ENCODE measurements at places on chromosomes 11 and 22.
A peak's percentile ranks its signal among the peaks of the same experiment; 100 is the strongest.

DNA sequence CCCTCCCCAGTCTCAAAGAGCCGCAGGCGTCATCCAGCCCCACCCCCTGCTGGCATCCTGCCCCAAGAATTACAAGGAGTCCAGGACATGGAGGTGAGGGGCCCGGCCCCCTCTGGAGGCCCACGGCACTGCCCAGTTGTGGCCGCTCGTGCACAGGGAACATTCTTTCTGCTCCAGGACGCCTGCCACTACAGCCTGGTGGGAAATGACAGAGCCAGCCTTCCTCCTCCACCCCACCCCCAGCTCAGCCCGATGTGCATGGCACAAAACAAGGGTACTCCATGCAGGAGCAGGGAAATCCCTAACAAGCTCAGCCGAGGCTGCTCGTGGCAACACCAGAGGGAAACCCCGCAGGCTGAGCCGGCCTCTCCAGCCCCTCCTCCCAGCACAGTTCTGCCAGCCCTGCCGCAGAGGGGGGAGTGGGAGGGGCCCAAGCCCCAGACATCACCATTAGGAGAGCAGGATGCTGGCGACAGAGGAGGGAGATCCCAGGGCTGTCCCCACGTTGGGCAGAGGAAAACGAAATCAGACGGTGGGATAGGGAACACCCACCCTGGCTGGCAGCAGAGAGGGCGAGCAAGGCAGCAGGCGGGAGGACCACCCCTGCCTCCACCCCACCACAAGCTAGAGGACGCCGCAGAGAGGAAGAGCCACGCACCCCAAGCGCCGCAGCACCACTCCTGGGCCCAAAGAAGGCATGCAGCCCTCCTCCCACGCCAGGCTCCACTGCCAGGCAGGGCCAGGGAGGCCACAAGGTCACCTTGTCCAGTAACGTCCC is 10.0 kb downstream of the IGSF9B start:
- H3K4me3 ChIP-seq = no peak overlapping the region
- no peaks in the 10 kb centered on the region for H3K4me1 ChIP-seq
- H3K36me3 ChIP-seq = no peaks in the 10 kb centered on the region
- H3K27ac ChIP-seq = no peak overlapping the region
- H3K27me3 ChIP-seq = peaks cover 18% of the 10 kb centered on the region
- no peak for DNase-seq

DNA sequence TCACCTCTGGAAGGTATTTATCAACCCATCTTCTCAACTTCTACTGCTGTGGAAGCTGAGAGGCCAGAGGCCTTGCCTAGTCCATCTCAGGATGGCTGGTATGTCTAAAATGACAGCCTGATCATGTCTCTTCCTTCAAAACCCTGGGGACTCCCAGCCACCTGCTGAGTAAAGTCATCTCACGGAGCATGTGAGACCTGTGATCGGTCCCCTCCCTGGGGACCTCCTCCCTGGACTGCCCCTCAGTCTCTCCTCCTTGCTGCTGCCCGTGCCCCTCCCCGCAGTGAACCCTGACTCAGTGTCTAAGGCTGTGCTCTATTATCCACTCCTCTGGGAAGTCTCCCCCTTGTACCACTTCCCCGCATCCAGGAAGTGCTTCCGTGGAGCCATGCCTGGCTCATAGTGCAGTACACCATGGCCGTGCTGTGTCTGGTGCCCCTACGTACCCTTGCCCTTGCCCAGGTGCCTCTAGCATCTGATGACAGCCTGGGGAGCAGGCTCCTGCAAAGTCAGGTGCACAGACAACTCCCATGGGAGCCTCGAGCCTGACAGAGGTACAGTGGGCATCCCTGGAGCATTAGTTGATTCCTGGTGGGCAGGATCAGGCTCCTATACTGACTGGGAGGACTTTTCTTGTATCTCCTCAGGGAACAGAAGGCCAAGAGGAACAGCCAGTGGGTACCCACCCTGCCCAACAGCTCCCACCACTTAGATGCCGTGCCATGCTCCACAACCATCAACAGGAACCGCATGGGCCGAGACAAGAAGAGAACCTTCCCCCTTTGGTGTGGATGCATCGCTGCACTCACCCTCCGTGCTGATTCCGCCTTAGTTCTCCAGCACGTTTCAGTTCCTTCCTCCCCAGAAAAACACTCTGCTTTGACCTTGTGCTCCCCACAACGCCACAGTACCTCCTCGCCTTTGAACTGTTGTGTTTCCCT is 13.8 kb downstream of the SMARCB1 start:
- no peak for DNase-seq
- peaks cover 9% of the 10 kb centered on the region for H3K4me1 ChIP-seq
- H3K4me3 ChIP-seq = no peak overlapping the region

- H3K36me3 ChIP-seq = no peaks in the 10 kb centered on the region
- no peaks in the 10 kb centered on the region for H3K4me1 ChIP-seq
- no peak overlapping the region for H3K4me3 ChIP-seq
- H3K27ac ChIP-seq = no peak overlapping the region
Observed at GRCh38 chr11:63427971-63428508, 58.5 kb downstream of the SLC22A9 start.

- H3K27ac ChIP-seq = no peak overlapping the region
- peak; percentile 77 for DNase-seq
- no peaks in the 10 kb centered on the region for H3K27me3 ChIP-seq
Observed at GRCh38 chr11:22130462-22131053, 62.3 kb upstream of the ANO5 start.

GRCh38 chr11:128492903-128493569 is 94.3 kb downstream of the ETS1 start:
- no peak for DNase-seq
- no peak overlapping the region for H3K27ac ChIP-seq
- peaks cover 19% of the 10 kb centered on the region for H3K36me3 ChIP-seq
- H3K27me3 ChIP-seq = no peaks in the 10 kb centered on the region
- peaks cover 21% of the 10 kb centered on the region for H3K4me1 ChIP-seq
- no peak overlapping the region for H3K4me3 ChIP-seq

DNA sequence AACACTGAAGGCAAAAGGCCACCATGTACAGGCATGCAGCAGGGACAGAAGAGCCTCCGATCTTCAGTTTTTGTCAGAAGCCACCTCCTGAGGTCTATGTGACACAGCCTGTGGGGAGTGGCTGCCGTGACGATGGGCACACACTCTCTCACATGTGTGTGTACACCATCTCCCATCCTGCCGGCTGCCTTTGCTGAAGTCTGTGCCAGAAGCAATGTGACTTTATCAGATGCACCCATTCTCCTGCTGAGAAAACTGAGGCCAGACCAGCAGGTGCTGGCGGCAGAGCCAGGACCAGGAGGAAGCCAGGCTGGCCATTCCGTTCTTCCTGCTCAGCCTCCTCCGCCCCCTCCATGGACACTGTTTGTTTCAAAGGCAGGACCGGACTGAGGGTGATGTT is 16.7 kb downstream of the SHANK2 start:
- H3K27ac ChIP-seq = no peak overlapping the region
- DNase-seq = no peak
- H3K36me3 ChIP-seq = no peaks in the 10 kb centered on the region
- H3K4me3 ChIP-seq = no peak overlapping the region
- H3K27me3 ChIP-seq = no peaks in the 10 kb centered on the region

GRCh38 chr11:86551288-86552092 is 120.9 kb downstream of the ME3 start:
- DNase-seq = no peak
- H3K27me3 ChIP-seq = peaks cover 11% of the 10 kb centered on the region
- no peak overlapping the region for H3K4me3 ChIP-seq

DNA sequence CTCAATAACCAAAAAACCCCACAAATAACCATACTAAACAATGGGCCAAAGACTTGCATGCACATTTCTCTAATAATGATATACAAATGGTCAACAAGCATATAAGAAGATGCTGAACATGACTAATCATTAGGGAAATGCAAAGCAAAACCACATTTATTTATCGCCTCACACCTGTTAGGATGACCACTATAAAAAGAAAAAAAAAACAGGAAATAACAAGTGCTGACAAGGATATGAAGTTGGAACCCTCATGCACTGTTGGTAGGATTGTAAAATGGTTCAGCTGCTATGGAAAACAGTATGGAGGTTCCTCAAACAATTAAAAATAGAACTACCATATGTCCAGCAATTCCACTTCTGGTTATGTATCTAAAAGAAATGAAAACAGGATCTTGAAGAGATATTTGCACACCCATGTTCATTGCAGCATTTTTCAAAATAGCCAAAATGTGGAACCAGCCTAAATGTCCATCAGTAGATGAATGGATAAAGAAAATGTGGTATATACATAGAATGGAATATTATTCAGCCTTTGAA is 66.2 kb downstream of the AMBRA1 start:
- H3K36me3 ChIP-seq = no peaks in the 10 kb centered on the region
- no peaks in the 10 kb centered on the region for H3K27me3 ChIP-seq
- no peak overlapping the region for H3K4me3 ChIP-seq
- DNase-seq = no peak
- H3K4me1 ChIP-seq = peaks cover 1% of the 10 kb centered on the region

GRCh38 chr11:118042796-118043195 is 34.1 kb upstream of the TMPRSS4 start:
- H3K27me3 ChIP-seq = no peaks in the 10 kb centered on the region
- DNase-seq = no peak
- no peak overlapping the region for H3K4me3 ChIP-seq

- no peaks in the 10 kb centered on the region for H3K36me3 ChIP-seq
- H3K27ac ChIP-seq = no peak overlapping the region
- H3K27me3 ChIP-seq = no peaks in the 10 kb centered on the region
- no peak overlapping the region for H3K4me3 ChIP-seq
Observed at GRCh38 chr22:29596408-29596807, 7.0 kb upstream of the NF2 start.

DNA sequence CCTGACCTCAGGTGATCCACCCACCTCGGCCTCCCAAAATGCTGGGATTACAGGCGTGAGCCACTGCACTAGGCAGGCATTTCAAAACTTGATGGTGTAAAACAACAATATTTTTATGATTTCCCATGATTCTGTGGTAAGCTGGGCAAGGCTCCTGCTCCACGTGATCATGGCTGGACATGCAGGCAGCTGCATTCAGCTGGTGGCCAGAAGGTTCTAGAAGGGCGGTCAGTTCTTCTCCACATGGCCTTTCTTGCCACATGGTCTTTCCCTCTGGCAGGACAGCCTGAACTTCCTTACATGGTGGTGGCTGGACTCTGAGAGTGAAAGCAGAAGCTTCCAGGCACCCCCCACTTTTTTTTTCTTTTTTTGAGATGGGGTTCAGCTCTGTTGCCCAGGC is 9.9 kb upstream of the RASD2 start:
- no peak overlapping the region for H3K27ac ChIP-seq
- no peak overlapping the region for H3K4me3 ChIP-seq
- H3K36me3 ChIP-seq = no peaks in the 10 kb centered on the region
- no peak for DNase-seq
- no peaks in the 10 kb centered on the region for H3K4me1 ChIP-seq

DNA sequence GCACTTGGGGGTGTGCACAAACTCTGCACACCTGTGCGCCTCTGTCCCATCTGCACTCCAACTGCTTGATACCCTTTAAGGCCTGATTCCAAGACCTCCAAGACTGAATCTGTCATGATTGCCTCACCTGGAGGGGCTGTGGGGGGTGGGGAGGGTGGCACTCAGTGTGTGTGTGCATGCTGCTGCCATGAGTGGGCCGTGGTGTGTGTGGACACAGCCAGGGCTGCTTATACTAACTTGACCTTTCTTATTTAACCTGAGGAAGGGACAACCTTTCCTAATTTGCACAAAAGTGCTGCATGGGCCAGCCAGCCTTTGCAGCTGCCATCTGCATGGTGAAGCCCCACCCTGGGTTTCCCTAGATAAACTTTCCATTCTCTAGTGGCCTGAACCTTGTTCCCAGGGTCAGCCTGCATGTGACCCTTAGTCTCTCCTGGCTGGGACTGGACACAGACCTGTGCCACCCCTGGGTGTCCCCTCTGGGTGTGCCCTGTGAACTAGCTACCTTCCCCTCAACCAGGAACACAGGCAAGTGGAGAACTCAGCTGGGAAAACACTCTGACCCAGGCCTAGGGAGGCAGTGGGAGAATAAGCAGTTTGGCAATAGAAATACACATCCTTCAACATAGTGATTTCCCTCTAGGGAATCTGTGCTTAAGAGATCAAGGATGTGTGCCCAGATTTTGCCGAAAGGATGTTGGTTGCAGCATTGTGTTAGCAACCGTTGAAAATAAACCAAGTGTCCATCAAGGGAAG is 45.4 kb upstream of the DKK3 start:
- no peak for DNase-seq
- no peaks in the 10 kb centered on the region for H3K27me3 ChIP-seq
- H3K4me3 ChIP-seq = no peak overlapping the region
- no peaks in the 10 kb centered on the region for H3K36me3 ChIP-seq
- no peaks in the 10 kb centered on the region for H3K4me1 ChIP-seq
- no peak overlapping the region for H3K27ac ChIP-seq

DNA sequence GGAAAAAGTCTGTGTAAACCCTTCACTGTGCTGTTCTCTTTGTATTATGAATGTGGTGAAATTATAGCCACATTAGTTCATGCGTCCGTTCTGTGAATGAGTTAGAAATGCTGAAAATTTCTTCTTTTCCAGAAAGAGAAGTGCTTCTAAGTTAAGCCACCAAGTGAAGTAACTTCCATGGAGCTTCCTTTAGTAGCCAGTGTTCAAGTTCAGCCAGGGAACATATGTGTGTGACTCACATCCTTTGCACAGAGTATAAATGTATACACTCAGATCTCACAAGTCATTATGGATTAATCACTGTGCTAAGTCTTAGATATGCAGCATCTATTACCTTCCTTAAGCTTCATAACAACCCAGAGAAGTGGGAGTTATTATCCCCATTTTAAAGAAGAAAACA is 3.1 kb upstream of the MMP8 start:
- H3K27ac ChIP-seq = no peak overlapping the region
- no peaks in the 10 kb centered on the region for H3K27me3 ChIP-seq
- no peaks in the 10 kb centered on the region for H3K4me1 ChIP-seq
- DNase-seq = no peak
- no peaks in the 10 kb centered on the region for H3K36me3 ChIP-seq

- DNase-seq = no peak
- H3K4me3 ChIP-seq = no peak overlapping the region
- H3K27me3 ChIP-seq = no peaks in the 10 kb centered on the region
- no peaks in the 10 kb centered on the region for H3K36me3 ChIP-seq
- H3K4me1 ChIP-seq = peaks cover 6% of the 10 kb centered on the region
Observed at GRCh38 chr11:103112364-103112763, 3.1 kb downstream of the DYNC2H1 start.

- H3K4me3 ChIP-seq = no peak within 1 kb of the TSS
- H3K27me3 ChIP-seq = no peaks in the 10 kb centered on the region
- no peak within 1 kb of the TSS for H3K27ac ChIP-seq
Observed at GRCh38 chr11:2444821-2445745, at the start of gene KCNQ1. TSS of gene KCNQ1 (plus strand) at chr11:2445008. CDS start at chr11:2445099, 91 bp downstream.

DNA sequence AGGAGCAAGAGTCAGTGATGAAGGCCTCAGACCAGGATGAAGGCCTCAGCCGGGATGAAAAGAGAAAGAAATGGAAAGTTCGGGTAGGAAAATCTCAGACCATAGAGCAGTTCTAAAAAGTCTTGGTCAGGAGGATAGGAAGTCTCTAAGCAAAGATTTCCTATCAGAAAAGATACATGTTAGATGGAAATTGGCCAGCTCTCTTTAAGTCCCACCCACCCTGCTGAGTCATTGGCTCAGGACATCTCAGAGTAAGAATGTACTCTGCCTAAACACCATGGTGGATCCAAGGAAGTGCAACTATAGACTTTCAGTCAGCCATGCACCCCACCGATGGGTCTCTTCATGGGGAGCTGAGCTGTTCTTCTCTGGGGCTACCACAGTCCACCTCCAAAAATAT is 4.4 kb downstream of the OR8B3 start:
- H3K4me3 ChIP-seq = no peak overlapping the region
- no peak overlapping the region for H3K27ac ChIP-seq
- H3K36me3 ChIP-seq = no peaks in the 10 kb centered on the region
- no peaks in the 10 kb centered on the region for H3K4me1 ChIP-seq
- DNase-seq = no peak
